Activated CD4-positive, alpha-beta T cell treated with anti-CD3 and anti-CD28 coated beads, Interleukin-2, Interleukin-6, amounts not matched to agents 100 ng/mL and 50 ng/mL, durations not matched to agents 16 hours and 8 hours (primary cell): ENCODE measurements at places on chromosomes 6 and 20.

- DNase-seq, result no peak
Measured at GRCh38 chr20:45156713-45157112, 18.0 kb upstream of the PI3 start.

DNA sequence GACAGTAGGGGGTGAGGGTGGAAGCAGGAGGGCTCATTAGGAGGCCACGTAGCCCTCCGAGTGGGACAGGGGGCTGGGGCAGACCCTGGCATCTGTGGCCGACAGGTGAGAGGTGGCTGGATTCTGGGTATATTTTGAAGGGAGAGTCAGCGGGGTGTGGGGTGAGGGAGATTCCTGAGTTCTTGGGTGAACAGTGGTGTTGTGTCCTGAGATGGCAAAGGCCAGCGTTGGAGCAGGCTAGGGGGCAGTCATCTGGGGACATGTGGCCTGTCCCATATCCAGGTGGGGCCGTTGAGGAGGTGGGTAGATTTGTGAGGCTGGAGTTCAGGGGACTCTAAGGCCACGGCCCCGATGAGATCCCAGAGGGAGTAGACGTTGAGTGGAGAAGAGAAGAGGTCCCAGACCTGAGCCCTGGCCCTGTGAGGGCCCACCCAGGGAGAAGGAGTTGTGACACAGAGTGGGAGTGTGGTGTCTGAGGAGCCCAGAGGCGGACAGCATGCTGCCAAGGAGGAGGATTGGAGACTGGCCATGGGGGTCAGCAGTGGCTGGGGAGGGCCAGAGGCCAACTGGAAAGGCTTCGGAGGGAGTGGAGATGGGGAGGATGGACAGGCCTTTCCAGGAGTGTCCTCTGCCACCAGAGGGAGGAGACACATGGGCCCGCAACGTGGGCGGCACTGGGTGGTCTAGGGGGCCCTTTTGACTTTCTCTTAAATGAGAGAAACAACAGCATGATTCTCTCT lies 19.6 kb downstream of the PACSIN1 start:
- no peak for DNase-seq

DNA sequence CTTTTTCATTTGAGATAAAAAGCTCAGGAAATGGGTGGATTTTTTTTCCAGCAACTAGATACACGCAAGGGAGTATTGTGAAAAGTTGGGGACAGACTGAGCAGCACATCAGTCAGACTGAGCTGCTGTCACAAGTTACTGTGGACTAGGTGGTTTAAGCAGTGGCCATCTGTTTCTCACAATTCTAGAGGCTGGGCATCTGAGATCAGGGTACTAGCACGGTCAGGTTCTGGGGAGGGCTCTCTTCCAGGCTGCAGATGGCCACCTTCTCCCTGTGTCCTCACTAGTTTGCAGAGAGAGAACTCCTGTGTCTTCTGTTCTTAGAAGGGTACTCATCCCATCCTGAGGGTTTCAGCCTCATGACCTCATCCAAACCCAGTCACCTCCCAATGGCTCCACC lies 178.3 kb downstream of the SYNDIG1 start:
- DNase-seq, result no peak

DNA sequence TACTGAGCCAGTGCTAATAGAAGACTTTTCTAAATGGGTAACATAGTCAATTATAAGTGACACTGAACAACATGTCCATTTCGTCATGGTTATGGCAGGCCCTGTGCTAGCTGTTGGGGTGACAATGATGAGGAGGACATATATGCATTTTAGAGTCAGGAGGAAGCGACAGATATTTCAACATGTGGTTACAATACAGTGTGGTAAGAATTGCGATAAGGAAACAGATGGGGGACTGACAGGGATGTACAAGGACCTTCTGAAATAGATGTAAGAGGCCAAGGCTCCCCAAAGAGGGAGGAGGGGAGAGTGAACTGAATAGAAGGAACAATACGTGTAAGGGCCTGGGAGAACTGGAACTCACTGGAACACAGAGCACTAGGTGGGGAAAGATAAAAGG lies 11.7 kb downstream of the MMP24 start:
- no peak for DNase-seq
